ENCODE measurements at places on chromosomes 3 and 15.

DNA sequence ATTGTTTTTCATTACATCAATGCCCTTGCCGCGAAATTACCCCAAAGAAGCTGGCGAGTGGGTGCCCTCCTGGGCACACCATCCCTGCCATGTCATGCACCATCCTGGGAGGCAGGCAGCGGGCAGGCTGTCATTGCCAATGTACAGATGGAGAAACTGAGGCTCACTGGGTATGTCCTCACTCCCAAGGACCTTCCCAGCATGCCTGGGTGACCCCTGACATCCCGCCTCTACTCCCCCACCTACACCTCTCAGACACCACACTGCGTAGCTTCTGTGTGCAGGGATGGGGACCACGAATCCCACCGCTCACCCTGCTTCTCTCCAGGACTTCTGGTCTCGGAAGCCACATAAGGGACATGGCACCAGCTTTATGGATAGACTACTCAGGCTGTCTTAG lies 41.0 kb upstream of the SLC41A3 start:
- DNase-seq, result no peak

DNA sequence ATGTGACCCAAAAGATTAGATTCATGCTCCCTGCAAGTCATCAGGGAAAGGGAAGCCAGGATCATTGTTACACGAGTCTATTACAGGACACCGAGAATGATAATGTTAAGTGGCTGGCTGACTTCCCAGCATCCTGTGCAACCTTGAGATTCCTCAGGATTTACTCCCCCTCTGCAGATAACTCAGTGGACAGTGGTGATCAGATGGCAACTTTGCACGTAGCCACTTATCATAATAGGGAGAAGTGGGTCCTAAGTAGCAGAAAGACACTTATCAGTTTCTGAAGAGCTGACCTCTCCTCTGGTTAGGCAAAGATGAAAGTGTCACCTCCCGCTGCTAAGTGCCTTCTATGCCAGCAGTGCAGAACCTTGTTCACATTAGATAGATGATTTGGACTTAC lies 6.7 kb upstream of the TMPRSS7 start:
- DNase-seq, result no peak

GRCh38 chr3:57118254-57118653 lies 46.9 kb downstream of the IL17RD start:
- DNase-seq, result no peak

- DNase-seq, result no peak
Observed at GRCh38 chr3:49705390-49705960, 14.0 kb downstream of the AMIGO3 start.

- no peak for DNase-seq
Observed at GRCh38 chr15:41923401-41923997, 29.6 kb upstream of the SPTBN5 start.
